ENCODE measurements at places on chromosomes 1 and 21. TPM values are rescaled to one million over a fixed set of nuclear protein-coding genes. Genes with fewer than 3 reads are reported as not detected.

GRCh38 chr1:229434005-229434640 lies at the start of gene ACTA1:
Gene ACTA1, minus strand, starts transcription at chr1:229434094. Its CDS starts 979 bp downstream, at chr1:229433115.
- H3K4me1 ChIP-seq = peaks cover 15% of the 10 kb centered on the region
- no peak for DNase-seq
- H3K4me3 ChIP-seq = no peak within 1 kb of the TSS
- H3K27ac ChIP-seq = no peak within 1 kb of the TSS
- no peaks in the 10 kb centered on the region for H3K36me3 ChIP-seq
- H3K27me3 ChIP-seq = peaks cover 60% of the 10 kb centered on the region

S100A1 gene
- not detected for total RNA-seq

GRCh38 chr1:119410961-119411360 lies 4.0 kb upstream of the HSD3B2 start:
- no peak for DNase-seq
- no peak overlapping the region for H3K4me3 ChIP-seq
- no peaks in the 10 kb centered on the region for H3K36me3 ChIP-seq
- H3K27ac ChIP-seq = no peak overlapping the region
- no peaks in the 10 kb centered on the region for H3K4me1 ChIP-seq

S100A9 gene
- 418 TPM for total RNA-seq

ADAM30 gene
- not detected for total RNA-seq

GRCh38 chr1:20152599-20152930 lies 13.4 kb downstream of the PLA2G2F start:
- H3K4me1 ChIP-seq = peaks cover 24% of the 10 kb centered on the region
- DNase-seq = no peak
- no peak overlapping the region for H3K4me3 ChIP-seq
- no peaks in the 10 kb centered on the region for H3K27me3 ChIP-seq
- H3K27ac ChIP-seq = peak overlapping the region; percentile 70
- no peaks in the 10 kb centered on the region for H3K36me3 ChIP-seq

- H3K4me1 ChIP-seq = no peaks in the 10 kb centered on the region
- H3K27ac ChIP-seq = no peak overlapping the region
- H3K36me3 ChIP-seq = no peaks in the 10 kb centered on the region
- H3K27me3 ChIP-seq = no peaks in the 10 kb centered on the region
- H3K4me3 ChIP-seq = no peak overlapping the region
Measured at GRCh38 chr1:221576268-221576667, 165.6 kb downstream of the DUSP10 start.

GRCh38 chr21:27580276-27580675 lies 613.4 kb upstream of the ADAMTS5 start:
- H3K4me3 ChIP-seq = no peak overlapping the region
- H3K27me3 ChIP-seq = no peaks in the 10 kb centered on the region
- no peak for DNase-seq
- no peaks in the 10 kb centered on the region for H3K36me3 ChIP-seq
- H3K4me1 ChIP-seq = no peaks in the 10 kb centered on the region

UBE2U gene
- not detected for total RNA-seq

ANKRD35 gene
- total RNA-seq = 1.6 TPM

DNA sequence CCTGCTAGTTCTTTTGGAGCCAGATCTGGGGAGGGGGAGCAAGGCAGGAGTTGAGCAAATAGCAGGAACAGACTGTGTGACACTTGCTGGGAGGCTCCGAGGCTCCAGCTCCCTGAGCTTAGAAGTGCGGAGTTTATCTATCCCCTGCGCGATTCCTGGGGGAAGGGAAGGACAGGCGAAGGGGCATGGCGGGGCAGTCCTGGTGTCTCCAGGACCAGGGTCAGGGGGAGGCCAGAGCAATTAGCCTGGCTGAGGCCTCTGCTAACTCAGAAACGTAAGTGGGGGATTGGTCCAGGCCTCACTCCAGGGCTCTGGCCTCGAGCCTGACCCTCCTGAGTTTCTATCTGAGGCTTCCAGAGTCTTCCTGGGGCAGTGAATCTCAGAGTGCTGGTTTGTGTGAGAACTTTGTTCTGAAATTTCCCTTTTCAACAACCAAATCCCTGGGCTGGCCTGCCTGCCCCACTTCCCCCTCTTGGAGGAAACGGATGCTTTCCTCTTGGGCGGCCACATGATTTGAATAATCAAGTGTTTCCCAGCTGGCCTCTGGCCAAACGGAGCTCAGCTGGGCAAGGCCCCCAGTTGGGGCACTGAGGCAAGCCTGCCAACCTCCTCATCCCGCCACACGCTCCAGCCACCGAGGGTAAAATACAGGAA lies 15.6 kb downstream of the ALPL start:
- H3K27ac ChIP-seq = peak overlapping the region; percentile 65
- H3K4me3 ChIP-seq = no peak overlapping the region
- H3K27me3 ChIP-seq = no peaks in the 10 kb centered on the region
- peaks cover 11% of the 10 kb centered on the region for H3K4me1 ChIP-seq
- DNase-seq = peak; percentile 78

SDHB gene
- total RNA-seq = 79.3 TPM

- H3K4me3 ChIP-seq = no peak overlapping the region
- no peaks in the 10 kb centered on the region for H3K27me3 ChIP-seq
- peaks cover 5% of the 10 kb centered on the region for H3K4me1 ChIP-seq
- H3K27ac ChIP-seq = no peak overlapping the region
Measured at GRCh38 chr1:164755690-164756089, 196.7 kb downstream of the PBX1 start.

HAO2 gene
- total RNA-seq = not detected

IRF6 gene
- 17.9 TPM for total RNA-seq

LMOD1 gene
- total RNA-seq = 38.3 TPM

AADACL3 gene
- total RNA-seq = not detected

DNA sequence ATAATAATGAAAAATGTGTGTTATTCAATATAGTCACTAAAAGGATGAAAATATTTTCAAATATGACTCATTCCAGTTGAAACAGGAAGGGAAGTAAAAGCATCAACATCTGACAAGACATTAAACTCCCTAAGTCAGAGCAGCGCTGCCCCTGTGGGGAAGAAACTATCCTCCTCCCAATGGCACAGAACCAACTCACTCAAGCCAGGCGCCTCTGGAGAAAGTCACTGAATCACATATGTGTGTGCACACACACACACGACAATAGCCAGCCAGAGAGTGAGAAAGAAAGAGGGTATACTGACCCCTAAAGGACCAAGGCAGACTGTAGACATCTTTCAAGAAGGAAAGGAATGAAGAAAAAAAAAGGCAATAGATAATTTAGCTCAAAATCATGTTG lies 126.9 kb downstream of the SETD4 start:
- DNase-seq = no peak
- H3K4me1 ChIP-seq = peaks cover 9% of the 10 kb centered on the region
- no peaks in the 10 kb centered on the region for H3K36me3 ChIP-seq
- H3K27ac ChIP-seq = no peak overlapping the region
- H3K4me3 ChIP-seq = no peak overlapping the region

- no peak overlapping the region for H3K27ac ChIP-seq
- DNase-seq = no peak
- H3K27me3 ChIP-seq = no peaks in the 10 kb centered on the region
- no peaks in the 10 kb centered on the region for H3K36me3 ChIP-seq
Measured at GRCh38 chr1:204818998-204819397, 51.7 kb upstream of the NFASC start.

DNA sequence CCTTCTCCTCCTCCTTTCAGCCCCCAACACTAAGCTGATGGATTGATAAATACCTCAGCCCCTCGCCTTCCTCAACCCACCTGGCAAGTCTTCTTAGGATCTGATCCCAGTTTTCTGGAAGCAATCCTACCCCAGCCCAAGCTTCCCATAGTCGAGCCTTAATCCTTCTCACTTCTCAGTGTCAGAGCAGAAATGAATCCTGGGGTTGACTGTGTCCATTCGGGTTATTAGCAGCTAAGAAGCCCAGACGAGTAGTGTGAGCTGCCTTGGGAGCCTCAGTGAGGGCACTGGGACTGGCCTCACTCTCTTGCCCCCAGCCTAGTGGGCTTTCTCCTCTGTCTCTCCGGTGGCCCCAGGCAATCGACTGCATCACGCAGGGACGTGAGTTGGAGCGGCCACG lies 12.4 kb upstream of the PEAR1 start:
- no peaks in the 10 kb centered on the region for H3K4me1 ChIP-seq
- H3K4me3 ChIP-seq = no peak overlapping the region
- H3K27ac ChIP-seq = no peak overlapping the region
- no peaks in the 10 kb centered on the region for H3K36me3 ChIP-seq
- H3K27me3 ChIP-seq = peaks cover 5% of the 10 kb centered on the region

DNA sequence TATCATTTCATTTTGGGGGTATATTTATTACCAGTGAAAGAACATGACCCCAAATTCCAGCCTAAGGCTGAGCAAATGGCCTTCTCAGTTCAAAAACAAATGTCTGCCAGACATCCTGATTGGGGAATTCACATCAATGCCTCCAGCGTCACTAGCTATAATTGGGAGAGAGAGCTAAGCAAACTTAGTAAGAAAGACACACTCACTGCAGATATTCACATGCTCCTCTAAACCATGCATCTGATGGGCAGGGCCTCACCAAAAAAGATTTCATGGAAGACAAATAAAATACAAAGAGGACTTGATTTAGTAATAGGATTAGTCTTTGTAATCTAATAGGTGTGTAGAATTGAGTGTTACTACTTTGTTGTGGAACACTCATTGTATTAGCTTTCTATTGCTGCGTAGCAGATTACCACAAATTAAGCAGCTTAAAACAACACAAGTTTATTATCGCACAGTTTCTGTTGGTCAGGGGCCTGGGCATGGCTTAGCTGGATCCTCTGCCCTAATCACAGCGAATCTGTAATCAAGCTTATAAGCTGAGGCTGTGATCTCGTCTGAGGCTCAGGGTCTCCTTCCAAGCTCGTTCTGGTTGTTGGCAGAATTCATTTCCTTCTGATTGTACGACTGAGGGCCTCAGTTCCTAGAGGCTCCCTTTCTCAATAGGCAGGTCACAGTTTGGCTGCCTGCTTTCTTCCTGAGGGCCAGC lies 243.0 kb downstream of the PBX1 start:
- no peak for DNase-seq
- H3K27ac ChIP-seq = peak overlapping the region; percentile 44
- no peak overlapping the region for H3K4me3 ChIP-seq
- peaks cover 12% of the 10 kb centered on the region for H3K4me1 ChIP-seq

RPTN gene
- not detected for total RNA-seq

GRCh38 chr1:215458562-215458961 lies 108.5 kb upstream of the KCTD3 start:
- H3K27me3 ChIP-seq = no peaks in the 10 kb centered on the region
- H3K36me3 ChIP-seq = no peaks in the 10 kb centered on the region
- DNase-seq = no peak

- peaks cover 9% of the 10 kb centered on the region for H3K4me1 ChIP-seq
- H3K27me3 ChIP-seq = no peaks in the 10 kb centered on the region
- H3K36me3 ChIP-seq = no peaks in the 10 kb centered on the region
- H3K27ac ChIP-seq = no peak overlapping the region
Measured at GRCh38 chr1:108955881-108956280, 7.4 kb downstream of the CLCC1 start.

DNA sequence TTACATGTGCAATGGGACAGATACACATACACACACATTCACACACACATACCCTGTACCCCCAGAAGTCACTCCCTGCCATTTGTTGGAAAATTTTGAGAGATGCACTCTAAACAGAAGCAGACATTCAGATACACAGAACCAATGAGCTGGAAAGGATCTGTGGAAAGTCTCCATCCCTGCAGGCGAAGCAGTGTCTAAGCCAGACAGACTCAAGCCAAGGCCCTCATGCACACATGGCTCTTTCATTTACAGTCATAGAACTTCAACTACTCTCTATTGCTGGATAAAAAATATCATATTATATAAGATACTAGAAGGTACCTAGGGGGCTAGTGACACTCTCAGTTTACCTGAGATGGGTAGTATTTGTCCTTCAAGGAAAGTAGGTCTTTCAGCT lies 7.3 kb upstream of the SEC16B start:
- no peak overlapping the region for H3K4me3 ChIP-seq
- H3K36me3 ChIP-seq = no peaks in the 10 kb centered on the region
- no peak overlapping the region for H3K27ac ChIP-seq
- no peaks in the 10 kb centered on the region for H3K27me3 ChIP-seq

- H3K36me3 ChIP-seq = no peaks in the 10 kb centered on the region
- H3K4me1 ChIP-seq = peaks cover 12% of the 10 kb centered on the region
- H3K4me3 ChIP-seq = no peak overlapping the region
- no peak overlapping the region for H3K27ac ChIP-seq
- DNase-seq = no peak
Measured at GRCh38 chr1:53733975-53734649, 4.9 kb downstream of the GLIS1 start.

COG2 gene
- 26.7 TPM for total RNA-seq

COL11A1 gene
- total RNA-seq = 1.7 TPM

GRCh38 chr1:171742577-171742922 lies 685 bp upstream of the VAMP4 start:
- H3K27ac ChIP-seq = peak overlapping the region; percentile 96
- DNase-seq = peak; percentile 67
- H3K27me3 ChIP-seq = no peaks in the 10 kb centered on the region
- H3K4me1 ChIP-seq = peaks cover 28% of the 10 kb centered on the region
- peaks cover 9% of the 10 kb centered on the region for H3K36me3 ChIP-seq
